ENCODE measurements at places on chromosomes 3 and 15. TPM values are rescaled to one million over a fixed set of nuclear protein-coding genes. Genes with fewer than 3 reads are reported as not detected.

DNA sequence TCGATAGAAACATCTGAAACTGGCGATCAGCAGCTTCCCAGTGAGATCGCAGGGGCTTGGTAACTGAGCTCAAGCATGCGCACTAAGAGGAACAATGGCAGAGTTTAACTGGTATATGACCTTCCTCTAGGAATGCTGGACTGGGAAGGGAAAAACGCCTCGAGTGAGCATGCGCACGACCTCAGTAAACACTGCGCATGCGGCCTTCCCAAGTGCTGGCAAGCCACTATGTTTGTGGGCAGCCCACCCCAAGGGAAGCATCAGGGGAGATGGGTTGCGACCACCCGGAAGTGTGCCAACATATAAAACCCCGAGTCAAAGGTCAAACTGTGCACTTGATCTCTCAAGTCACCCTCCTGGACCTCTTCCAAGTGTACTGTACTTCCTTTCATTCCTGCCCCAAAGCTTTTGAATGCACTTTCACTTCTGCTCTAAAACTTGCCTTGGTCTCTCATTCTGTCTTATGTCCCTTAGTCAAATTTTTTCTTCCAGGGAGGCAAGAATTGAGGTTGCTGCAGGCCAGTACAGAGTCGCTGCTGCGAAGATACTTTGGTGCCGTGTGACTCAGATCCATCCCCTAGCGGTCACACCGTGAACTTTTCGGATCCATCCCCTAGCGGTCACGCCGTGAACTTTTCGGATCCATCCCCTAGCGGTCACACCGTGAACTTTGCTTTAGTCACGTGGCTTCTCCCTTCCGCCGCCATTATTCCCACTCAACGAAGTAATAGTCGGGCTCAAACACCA lies 243.3 kb downstream of the FAM43A start:
- no peak for DNase-seq

DNA sequence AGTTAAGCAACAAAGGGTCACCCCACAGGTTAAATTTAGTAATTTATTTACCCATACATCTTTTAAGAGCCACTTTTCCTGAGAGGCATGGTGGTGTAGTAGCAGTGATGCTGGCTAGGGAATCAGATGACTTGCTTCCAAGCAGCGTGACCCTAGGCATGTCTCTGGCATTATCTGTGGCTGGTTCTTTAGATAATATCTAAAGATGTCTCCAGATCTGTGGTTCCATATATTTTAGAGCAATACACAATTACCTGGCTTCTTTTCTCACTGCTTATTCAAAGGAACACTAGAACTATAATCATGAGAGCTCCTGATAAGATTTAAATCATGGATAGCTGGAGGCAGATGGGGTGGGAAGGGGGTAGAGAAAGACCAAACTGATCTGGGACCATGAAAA lies 21.1 kb upstream of the MEIS2 start:
- DNase-seq, result no peak

Gene MAGI1
- total RNA-seq, result 0.41 TPM

GRCh38 chr3:45689787-45690145 lies 570 bp downstream of the SACM1L start:
- no peak for DNase-seq

- no peak for DNase-seq
These were observed 39.3 kb downstream of the C2CD4B start for GRCh38 chr15:62125773-62126172.

DNA sequence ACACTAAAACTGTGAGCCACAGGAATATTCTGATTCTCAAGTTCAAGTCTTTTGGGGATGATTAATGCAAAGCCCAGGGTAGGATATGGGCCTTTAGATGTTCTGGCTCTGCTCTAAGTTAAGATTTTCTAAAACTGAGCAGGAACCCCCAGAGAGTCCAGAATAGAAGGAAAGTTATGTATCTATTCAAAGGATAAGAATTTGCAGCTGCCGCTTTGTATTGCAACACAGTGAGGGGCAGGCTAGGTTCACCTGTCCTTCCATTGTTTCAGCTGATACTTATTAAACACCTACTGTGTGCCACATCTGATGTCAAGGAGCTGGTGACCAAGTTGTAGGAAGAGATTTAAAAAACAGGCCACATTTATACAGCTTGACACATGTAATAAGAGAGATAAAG lies 290.4 kb downstream of the MAGI1 start:
- no peak for DNase-seq

GRCh38 chr3:151688571-151688970 lies 45.2 kb upstream of the AADACL2 start:
- no peak for DNase-seq

DNA sequence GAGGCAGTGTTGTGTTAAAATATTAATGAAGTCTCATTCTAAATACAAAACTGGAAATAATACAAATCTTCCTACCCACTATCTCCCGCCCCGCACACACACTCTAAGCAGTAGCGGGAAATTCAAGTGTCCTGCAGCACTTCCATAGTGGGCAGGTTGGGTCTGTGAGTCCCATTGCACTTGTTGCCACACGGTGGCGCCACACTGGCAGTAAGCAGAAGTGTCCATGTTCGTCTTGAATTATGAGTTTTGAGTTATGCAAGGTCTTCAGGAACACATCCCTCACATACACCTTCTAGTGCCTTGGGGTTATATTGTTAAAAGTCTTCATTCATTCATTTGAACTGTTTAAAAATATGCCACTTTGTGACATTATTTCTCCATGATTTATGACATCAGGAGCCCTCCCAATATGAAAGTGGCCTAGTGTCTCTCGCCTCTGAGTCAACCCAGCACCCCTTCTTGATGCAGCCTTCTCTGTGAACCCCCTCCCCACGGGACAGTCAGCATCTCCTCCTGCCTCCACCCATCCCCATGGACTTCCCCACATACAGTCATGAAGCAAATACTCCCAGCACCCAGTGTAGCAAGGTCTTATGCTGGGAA lies 17.6 kb upstream of the CCDC174 start:
- DNase-seq, result peak; percentile 58

- no peak for DNase-seq
These were observed 64.0 kb upstream of the ST3GAL6 start for GRCh38 chr3:98699132-98699531.

- no peak for DNase-seq
These were observed 43.7 kb upstream of the KCNMB2 start for GRCh38 chr3:178492491-178492890.

DNA sequence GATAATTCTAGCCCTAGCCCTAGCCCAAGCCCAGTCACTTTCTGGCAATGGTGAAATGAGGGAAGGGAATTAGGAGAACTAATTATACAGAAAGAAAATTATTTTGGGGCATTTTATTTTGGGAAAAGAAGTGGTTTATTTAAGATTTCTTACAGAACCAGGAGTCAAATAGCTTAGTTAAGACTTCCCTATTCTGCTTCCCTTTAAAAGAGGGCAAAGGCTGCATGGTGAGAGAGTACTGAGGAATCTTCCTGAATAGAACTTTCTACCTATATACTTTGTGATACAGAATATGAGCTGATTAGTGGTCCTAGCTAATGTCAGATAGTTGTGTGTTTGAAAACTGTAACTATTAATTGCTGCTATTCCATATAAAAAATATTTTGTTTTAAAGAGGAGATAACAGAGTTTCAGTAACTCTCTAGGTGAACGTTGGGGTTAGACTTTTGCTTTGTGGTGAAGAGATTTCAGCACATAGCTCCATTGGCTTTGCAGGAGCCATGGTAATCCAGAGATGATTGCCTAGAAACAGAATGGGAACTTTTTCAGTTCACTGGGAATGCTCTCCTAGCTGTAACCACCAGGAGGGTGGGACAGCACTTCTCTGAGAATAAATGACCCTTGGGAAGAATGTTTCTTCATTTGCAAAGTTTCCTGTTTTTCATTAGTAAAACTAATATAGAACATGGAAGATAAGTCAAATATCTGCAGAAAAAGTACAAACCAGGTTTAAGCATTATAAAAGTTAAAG lies 5.3 kb upstream of the GCSAM start:
- DNase-seq, result no peak

GRCh38 chr3:169112153-169112892 lies 551.2 kb downstream of the MECOM start:
- no peak for DNase-seq

GRCh38 chr3:140285380-140285779 lies 350.4 kb downstream of the CLSTN2 start:
- no peak for DNase-seq

- no peak for DNase-seq
These were observed 91.4 kb downstream of the NFKBIZ start for GRCh38 chr3:101940521-101941317.

- DNase-seq, result no peak
These were observed 1080.9 kb upstream of the CADM2 start for GRCh38 chr3:83877910-83878309.

- DNase-seq, result no peak
These were observed 2.4 kb downstream of the TRPM1 start for GRCh38 chr15:31098953-31099740.

Gene LYZL4
- not detected for total RNA-seq

DNA sequence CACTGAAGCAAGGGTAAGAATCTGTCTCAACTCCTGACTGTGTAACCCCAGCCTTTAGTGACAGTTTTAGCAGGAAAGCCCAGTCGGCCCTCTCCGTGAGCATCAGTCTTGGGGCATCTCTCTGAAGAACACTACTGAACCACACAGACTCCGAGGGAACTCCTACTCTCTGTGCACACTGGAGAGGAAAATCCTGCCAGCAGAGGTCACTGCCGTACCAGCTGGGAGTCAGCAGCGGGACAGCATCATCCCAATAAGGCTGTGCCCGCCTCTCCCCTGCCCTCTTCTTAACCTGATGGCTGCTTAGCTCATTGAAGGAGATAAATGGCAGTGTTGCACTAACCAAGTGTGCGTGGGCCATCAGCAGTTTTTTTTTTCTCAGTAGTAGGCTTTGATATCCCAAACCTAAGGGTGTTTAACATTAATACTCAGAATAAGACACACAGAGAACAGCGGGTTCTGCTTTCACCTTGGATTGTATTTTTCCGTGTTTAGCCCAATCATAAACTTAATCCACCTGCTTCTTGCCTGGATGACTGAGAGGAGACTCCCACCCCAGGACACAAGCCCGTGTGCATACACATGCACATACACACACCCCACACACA lies 26.6 kb upstream of the RASA2 start:
- DNase-seq, result peak; percentile 90

GRCh38 chr3:177491296-177492032 lies 294.2 kb upstream of the TBL1XR1 start:
- no peak for DNase-seq

Gene NEK4
- 25.6 TPM for total RNA-seq

DNA sequence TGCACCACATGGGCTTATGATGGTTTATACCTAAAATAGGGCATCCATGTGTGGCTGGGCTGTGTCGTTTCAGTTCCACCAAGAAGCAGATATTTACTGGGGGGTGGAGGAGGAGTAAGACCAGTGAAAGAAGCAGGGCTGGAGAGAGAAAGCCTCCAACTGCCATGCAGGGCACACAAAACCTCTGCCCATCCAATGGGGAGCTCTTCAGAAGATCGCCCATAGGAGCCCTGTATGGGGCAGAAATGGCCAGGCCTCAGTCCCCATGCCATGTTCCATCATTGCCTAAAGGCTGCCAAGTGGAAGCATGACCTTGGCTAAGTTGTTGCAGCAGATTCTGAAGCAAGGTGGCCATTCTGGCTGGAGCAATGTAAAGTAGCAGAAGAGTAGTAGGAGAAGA lies 277.0 kb downstream of the MEX3B start:
- DNase-seq, result no peak

DNA sequence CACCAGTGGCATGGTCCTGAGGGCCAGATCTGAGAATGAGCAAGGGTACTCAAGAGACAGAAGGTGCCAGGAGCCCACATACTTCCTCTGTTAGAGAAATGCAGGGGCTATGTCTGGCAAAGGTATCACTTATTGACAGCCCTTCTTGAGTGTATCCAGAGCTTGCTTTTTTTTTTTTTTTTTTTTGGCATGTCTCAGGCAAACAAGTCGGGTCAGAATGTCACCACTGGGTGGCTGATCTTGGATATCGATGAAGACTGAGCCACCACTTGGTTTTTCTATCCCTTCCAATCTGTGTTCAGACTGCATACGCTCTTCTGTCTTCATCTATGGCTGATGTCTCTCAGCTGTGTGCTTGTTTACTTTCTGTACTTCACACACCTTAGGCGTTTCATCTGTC lies 363.4 kb upstream of the C2CD4B start:
- DNase-seq, result no peak

Gene ROBO2
- not detected for total RNA-seq

- DNase-seq, result no peak
These were observed 62.9 kb downstream of the UMPS start for GRCh38 chr3:124793054-124793739.

- DNase-seq, result no peak
These were observed 4.3 kb downstream of the TMOD3 start for GRCh38 chr15:51833772-51834171.

DNA sequence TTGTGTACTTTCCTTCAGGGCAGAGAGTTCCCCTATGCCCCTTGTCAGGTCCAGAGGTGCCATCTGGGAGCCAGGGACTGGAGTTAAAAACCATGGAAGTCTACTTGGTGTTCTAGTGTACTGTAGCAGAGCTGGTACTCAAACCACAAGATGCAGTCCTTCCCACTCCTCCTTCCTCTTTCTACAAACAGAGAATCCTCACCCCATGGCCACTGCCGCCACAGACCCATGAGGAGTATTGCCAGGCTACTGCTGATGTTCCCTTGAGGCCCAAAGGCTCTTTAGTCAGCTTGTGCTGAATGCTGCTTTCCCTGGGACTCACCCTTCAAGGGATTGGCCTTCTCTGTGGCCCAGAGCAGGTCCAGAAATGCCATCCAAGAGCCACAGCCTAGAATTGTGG lies 229.2 kb upstream of the ZPLD1 start:
- DNase-seq, result no peak

GRCh38 chr3:73727854-73728253 lies 103.1 kb upstream of the PDZRN3 start:
- DNase-seq, result no peak

- DNase-seq, result no peak
These were observed 307.6 kb upstream of the SLITRK3 start for GRCh38 chr3:165503825-165504224.

- no peak for DNase-seq
These were observed 59.3 kb downstream of the MAP6D1 start for GRCh38 chr3:183766107-183766506.

DNA sequence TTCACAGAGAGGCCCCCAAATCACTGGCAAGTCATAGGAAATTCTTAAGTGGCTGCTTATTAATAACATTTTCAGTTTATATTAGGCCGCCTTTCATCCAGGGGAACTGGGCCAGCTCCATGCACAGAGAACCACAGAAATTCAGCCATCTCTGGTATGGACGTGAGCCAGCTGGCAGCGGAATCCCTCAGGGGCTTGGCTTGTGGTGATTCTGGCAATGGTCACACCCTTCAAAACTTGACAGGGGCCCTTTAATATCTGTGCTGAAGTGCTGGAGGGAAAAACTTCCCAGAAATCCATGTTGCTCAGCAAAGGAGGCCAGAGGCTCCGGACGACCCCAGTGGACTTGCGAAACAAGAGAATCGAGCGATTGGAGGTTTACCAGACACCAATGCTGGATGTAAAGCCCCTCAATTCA lies 11.3 kb downstream of the PRICKLE2 start:
- DNase-seq, result no peak

DNA sequence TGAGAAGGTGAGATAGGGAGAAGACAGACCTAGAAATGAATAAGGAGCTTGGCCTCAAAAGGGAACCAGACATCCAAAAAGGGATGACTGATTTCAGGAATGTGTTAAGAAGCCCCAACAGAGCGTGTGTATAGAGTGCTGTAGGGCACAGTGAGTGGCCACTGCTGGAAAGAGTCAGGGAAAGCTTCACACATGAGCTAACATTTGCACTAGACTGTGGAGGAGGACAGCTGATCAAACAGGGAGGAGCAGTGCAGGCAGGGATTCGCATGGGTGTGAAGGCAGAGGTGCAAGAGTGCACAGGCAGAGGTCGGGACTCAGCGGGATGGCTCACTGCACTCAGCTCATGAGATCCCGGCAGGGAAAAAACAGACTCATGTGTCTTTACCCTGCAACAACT lies 61.8 kb downstream of the NPTN start:
- DNase-seq, result no peak
